ENCODE measurements at places on chromosomes 4 and X.

- DNase-seq: no peak
These were observed at the start of gene CXCL6 for GRCh38 chr4:73836373-73837279. CXCL6 (plus strand) TSS chr4:73836678; CDS start chr4:73836751, 73 bp downstream.

DNA sequence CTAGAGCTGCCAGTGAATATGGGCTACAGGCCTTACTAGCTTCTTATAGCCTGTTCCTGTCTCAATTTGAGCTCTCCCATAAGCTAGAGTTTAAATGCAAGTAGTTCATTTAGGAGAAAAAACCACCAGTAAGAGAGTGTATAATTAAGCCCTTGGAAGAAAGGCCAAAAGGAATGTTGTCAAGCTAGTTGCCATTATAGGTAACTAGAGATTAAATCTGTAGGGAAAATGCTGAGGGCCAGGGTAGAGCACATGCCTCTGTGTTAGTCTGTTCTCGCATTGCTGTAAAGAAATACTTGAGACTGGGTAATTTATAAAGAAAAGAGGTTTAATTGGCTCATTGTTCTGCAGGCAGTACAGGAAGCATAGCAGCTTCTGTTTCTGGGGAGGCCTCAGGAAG is 410.2 kb downstream of the MID1IP1 start:
- DNase-seq: no peak

GRCh38 chr4:99679976-99680375 is 22.3 kb upstream of the C4orf54 start:
- no peak for DNase-seq

DNA sequence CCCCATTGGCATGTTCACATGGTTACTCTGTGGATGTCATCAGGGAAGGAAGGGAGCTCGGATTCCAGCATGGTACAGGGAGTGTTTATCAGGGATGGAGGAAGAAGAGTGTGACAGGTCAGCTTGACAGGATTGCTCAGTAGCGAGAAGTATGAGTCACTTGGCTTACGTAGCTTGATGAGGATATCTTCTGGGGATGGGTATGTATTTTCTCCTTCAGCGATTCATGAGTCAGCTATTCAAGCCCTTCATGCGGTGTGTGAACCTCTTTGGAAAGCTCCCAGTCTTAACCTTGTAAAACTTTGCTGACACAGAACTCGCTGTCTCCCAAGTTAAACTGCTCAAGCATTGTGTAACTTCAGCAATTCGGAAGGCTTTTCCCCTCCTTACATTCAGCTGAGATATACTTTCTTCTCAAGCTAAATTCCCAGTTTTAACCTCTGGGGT is 275.4 kb downstream of the ARHGAP10 start:
- DNase-seq: no peak

DNA sequence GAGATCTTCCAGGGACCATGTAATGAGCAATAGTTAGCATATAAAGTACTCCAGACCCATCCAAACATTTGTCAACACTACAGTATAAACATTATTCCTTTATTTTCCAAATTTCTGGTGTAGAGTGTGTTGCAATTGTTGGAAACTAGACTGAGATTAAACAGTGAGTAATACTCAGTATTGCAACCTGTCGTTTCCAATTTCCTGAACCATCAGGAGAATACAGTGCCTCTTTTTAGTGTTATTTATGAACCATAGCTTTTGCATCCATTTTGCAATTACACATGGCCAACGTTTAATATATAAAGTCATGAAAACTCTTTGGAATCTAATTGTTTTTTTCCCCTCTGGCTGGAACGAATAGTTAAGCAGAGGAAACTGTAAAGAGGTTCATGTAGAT is 58.3 kb upstream of the DHRSX start:
- DNase-seq: no peak

GRCh38 chr4:138005486-138005885 is 236.7 kb downstream of the SLC7A11 start:
- DNase-seq: no peak

GRCh38 chrX:16832301-16832700 is 37.9 kb downstream of the RBBP7 start:
- no peak for DNase-seq

GRCh38 chr4:142331132-142331531 is 515.0 kb downstream of the INPP4B start:
- DNase-seq: no peak

GRCh38 chrX:57596109-57596508 is 4.3 kb downstream of the ZXDB start:
- DNase-seq: no peak

- no peak for DNase-seq
These were observed 13.6 kb downstream of the RNF212 start for GRCh38 chr4:1099684-1100335.

DNA sequence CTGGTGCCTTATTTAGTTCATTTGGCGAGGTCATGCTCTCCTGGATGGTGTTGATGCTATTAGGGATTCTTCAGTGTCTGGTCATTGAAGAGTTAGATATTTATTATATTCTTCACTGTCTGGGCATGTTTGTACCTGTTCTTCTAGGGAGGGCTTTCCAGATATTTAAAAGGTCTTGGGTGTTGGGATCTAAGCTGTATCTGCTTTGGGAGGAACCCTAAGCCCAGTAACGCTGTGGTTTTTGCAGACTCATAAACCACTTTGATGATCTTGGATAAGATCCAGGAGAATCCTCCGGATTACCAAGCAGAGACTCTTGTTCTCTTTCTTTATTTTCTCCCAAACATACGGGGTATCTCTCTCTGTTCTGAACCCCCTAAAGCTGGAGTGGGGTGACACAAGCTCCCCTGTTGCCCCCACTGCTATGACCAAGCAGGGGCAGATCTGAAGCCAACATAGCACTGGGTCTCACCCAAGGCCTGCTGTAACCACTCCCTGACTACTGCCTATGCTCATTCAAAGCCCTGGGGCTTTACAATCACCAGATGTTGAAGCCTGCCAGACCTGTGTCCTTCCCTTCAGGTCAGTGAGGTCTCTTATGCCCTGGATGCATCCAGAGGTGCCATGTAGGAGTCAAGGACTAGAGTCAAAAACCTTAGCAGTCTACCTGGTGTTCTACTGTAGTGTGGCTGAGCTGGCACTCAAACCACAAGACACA is 187.6 kb downstream of the GUCY2F start:
- DNase-seq: no peak

- DNase-seq: no peak
These were observed 557 bp upstream of the KDR start for GRCh38 chr4:55125763-55126541.
